Activated CD8-positive, alpha-beta memory T cell treated with anti-CD3 and anti-CD28 coated beads for 48 hours (primary cell): ENCODE measurements at places on chromosomes 1 and 21.

GRCh38 chr1:52238887-52239707, 97.2 kb downstream of the ZFYVE9 start:
- no peak for DNase-seq

DNA sequence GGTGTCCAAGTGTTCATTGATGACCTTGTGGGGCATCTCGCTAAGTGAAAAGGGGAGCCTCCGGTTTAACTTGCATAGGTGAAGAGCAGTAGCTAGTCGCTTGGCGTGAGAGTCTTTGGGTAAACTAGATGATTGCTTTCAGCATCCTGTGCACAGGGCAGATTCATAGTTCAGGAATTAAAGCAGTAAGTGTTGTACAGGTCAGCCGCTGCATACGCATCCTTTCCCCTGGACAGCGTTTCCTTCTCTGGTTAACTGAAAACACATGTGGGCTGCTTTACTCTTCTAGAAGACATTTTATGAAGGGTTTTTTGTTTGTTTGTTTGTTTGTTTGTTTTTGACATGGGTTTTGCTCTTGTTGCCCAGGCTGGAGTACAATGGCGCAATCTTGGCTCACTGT, 12.1 kb downstream of the NDUFV3 start:
- DNase-seq = no peak

DNA sequence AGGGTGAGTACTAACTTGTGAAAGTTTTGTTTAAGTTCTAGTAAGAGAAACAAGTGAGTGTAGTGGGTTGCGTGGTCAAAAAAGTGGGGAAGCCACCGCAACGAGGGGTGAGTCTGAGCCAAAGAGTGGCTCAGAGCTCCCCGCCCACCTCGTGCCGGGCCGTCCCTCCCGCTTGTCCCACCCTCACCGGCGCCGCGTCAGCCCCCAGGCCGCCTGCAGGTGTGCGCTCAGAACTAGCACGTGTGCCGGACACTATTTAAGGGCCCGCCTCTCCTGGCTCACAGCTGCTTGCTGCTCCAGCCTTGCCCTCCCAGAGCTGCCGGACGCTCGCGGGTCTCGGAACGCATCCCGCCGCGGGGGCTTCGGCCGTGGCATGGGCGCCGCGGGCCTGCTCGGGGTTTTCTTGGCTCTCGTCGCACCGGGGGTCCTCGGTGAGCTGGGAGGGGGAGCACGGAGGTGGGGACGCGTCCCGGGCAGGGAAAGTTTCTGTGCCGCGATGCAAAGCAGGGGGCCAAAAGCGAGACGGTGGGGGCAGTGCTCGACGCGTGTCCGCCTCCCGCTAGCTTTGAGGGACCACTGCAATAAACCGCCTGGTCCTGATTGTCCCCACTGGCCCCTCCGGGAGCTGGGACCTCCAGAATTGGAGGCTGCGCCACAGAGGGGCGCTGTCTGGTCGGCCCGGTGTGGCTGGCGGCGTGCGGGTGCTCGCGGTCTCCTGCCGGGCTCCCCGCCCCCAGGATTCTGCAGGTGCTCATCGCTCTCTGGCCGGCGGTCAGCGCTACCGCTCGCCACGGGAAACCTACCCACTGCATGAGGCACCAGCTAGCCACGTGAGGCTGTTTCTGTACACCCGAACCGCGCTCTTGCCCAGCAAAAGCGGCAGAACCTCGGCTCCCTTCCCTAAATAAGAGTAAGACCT, at the start of gene CR2:
TSS of gene CR2 (plus strand) at position 283 of the 919 bp plus-strand sequence. CDS start at position 374, 91 bp downstream.
- DNase-seq = peak; percentile 42

GRCh38 chr1:90946630-90947029, 75.2 kb downstream of the ZNF644 start:
- DNase-seq = no peak

DNA sequence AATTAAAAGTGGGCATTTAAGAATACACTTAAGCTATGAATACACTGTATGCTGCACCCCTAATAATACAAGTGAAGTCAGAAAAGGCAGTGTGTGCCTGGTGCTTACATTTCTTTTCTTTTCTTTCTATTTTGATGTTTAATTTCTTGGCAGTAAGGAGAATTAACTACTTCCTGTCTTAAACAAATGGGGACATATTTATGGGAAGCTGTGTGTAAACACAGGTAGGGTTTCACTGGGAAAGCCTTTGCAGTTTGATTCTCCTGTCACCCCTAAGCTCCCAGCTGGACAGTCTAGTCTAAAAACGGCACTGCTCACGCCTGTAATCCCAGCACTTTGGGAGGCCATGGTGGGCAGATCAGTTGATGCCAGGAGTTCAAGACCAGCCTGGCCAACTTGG, 146.0 kb downstream of the MIS18A start:
- DNase-seq = no peak

DNA sequence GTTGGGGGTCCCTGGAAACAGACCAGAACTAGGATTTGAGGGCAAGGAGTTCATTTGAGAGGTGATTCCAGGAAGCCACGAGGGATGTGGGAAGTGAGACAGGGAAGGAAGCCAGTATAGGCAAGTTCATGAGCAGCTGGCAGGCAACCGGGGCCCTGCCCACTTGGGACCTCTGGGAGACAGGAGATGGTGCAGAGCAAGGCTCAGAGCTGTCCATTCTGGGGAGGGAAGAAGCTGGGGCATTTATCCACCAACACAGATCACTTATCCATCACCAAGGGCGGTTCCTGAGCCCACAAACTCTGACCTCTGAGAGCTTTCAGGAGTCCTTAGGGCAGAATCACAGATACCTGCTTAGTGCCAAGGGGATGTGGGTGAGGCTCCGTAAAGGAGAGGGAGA, 16.8 kb downstream of the EDN2 start:
- no peak for DNase-seq

DNA sequence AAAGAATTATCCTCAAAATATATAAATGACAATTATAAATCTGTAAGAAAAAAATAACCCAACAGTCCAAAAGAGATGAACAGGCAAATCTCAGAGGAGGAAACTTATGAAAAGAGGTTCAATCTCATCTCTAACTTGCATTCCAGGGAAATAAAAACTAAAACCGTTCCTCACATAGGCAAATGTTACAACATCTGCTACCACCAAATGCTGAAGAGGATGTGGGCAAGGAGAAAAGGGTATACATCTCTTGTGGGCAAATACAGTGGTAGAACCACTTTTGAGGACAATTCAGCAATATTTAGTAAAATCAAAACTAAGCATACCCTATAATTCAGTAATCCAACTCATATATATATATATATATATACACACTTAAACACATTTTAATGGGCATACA, 33.7 kb upstream of the SGIP1 start:
- DNase-seq = no peak

DNA sequence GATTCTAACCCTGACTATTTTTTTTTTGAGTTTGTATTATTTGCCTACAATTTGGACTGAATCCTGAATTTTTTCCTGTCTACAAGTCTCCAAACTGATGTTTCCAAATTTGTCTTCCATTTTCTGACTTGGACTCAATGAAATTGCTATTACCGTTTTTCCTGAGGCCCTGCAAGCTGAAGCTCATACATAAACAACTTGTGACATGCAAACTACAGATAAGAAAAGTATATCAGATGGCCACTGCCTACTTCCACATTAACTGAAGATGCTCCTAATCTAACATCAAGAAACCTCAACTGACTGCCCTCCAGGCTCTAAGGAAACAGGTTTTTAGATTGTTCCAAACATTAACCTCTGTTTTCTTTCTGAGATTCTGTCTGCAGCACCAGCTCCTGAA, 51.1 kb upstream of the KLHDC7A start:
- no peak for DNase-seq

DNA sequence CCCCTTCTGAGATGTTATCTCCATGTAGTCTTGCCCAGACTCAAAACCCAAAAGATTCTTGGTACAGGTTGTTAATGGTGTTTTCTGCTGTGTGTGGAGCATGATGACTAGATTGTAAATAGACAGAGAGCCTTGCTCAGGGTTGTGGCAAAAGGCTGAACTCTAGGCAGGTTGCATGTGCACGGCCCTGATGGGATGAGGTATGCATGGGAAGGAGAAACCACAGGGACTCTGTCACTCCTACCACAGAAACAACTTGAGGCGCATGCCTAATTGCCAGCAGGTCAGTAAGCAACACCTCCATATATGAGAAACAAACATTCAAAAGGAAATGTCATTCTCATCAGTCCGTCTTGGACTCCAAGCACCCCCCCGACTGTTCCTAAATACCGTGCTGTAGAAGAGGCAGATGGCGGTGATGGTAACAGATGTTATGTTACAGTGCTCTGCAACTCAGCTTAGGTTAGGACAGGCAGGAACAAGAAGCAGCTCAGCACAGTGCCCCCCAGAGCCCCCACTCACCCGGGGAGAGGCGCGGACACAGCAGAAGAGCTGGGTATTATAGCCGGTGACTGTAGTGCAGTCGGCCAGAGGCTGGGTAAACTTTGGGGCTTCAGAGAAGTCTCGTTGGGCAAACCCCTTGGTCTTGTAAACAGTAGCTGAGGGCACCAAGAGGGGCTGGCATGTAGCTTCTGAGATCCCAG, 10.9 kb downstream of the MYBPHL start:
- no peak for DNase-seq

- peak; percentile 20 for DNase-seq
Observed at GRCh38 chr1:200302192-200302920, 107.5 kb downstream of the ZNF281 start.

DNA sequence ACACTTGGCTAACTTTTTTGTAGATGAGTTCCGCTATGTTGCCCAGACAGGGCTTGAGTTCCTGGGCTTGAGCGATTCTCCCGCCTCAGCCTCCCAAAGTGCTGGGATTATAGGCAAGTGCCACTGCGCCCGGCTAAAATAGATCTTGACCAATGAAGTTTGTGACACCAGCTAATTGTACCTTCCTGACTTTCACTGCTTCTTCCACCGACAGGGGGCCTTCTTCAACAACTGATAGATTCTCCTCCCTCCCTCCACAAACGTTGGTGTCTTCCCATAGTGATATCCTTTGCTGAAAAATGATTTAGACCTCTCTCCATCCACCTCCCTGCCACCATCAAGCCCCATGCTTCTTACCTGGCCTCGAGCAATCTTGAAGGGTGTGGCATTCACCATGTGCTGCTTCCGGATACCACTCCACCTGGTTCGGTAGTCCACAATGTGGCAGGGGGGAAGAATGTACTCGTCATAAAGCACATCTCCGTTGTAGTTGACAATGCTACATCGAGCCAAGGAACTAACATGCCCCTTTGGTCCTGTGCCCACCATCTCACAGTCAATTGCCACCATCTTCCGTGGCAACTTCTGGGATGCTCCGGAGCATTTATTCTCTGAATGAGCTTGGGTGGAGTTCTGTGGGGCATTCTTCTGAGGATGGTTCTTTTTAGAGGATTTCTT, 1.6 kb upstream of the METTL25B start:
- no peak for DNase-seq

DNA sequence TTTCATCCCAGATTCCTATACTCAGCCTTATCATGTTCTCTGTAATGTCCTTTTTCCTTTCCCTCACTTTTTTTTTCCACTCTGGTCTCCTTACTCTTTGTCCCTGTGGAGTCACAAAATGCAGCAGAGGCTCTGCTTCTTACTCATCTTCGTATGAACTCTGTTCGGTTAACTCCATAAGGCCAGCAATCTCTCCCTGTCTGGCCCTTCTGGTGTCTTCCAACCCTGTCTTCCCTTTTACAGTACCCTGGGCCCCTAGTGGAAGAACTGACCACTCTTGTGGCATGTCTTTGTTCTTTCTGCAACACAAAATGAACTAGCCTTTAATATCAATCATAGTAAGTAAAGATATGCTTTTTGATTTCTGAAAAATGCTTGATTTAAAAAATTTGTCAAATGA, 7.1 kb downstream of the CD101 start:
- no peak for DNase-seq

DNA sequence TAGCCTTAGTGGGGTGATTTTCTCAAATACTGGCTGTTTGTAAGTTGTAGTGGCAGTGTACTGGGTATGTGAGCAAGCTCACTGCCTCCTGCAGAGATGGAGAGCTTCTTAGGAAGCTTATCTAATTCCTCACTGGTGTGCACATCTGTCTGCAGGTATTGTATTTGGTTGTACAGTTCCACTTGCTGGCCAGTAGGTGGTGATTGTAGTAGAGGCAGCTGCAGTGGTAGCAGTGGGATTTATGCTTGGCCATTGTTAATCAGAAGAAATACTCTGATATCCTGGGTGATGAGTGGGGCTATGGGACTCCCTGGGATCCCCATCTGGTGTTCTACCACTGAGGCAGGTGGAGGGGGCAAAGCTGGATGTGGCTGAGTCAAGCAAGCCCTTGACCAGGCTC, 276.1 kb upstream of the SPAG17 start:
- DNase-seq = no peak

GRCh38 chr21:31647650-31648049, 11.8 kb upstream of the SOD1 start:
- DNase-seq = no peak

DNA sequence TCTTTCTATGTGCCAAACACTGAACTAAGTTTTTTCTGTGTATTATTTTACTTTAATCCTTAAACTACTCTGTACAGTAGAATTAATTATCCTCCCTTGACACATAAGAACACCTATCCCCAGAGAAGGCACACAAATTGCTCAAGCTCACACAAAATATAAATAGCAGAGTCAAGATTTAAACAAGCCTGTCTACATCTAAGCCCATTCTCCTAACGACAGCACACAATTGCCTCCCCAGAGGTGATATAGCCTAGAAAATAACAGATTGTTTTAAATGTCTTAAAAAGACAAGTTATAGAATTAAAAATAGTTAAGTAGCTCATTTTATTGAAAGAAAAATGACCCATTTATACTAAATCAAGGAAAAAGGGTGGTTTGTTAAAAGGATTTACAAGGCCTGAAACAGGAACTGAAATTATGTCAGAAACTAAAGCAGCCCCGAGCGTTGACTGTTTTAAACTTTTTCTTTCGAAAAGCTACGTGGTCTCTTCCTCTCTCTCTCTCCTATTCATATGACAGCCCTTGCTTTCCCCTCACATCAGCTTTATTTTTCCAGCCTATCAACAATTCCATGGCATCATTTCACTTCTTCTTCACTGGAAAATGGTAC, 30.5 kb downstream of the TNFSF18 start:
- no peak for DNase-seq

DNA sequence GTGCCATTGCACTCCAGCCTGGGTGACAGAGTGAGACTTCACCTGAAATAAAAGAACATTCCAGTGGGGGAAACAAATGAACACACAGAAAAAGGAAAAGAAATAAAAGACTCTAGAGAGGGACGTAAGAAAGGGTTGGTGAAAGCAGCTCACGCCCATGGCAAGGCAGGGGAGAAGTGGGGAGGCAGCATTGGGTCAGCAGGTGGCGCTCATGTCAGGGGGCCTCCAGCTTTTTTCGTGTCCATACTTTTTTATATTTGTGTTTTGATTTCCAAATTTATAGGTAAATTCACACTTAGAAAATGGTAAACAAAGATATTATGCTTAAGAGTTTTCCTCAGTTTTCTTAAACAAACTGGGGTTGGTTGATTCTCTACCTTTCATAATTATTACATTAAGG, 45.5 kb downstream of the VPS13D start:
- peak; percentile 22 for DNase-seq

GRCh38 chr1:76074321-76075187, at the start of gene ST6GALNAC3:
TSS of gene ST6GALNAC3 (plus strand) at chr1:76074746.
- peak; percentile 53 for DNase-seq

DNA sequence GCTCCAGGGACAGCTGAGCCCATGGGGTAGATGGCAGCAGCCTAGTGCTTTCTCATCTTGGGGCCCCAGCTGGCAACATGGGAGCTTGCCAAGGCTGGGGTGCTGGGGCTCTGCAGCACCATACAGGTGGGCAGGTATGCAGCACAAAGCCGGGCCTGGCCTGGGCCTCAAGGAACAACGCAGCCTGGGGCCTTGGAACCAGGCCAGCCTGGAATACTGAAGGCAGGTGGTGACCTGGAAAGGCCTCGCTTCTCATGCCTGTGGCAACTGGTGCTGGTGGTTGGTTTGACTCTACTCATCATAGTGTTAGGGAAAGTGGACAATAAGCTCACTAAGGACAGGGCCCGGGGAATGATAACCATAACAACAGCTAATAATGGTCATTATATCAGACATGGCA, 27.0 kb upstream of the SDHB start:
- no peak for DNase-seq
